ENCODE measurements at places on chromosomes 2 and 18.

- H3K4me3 ChIP-seq, result no peak overlapping the region
- H3K36me3 ChIP-seq, result no peaks in the 10 kb centered on the region
- H3K27me3 ChIP-seq, result no peaks in the 10 kb centered on the region
- H3K4me1 ChIP-seq, result no peaks in the 10 kb centered on the region
- no peak overlapping the region for H3K27ac ChIP-seq
- no peak for DNase-seq
Observed at GRCh38 chr18:60331890-60332289, 40.7 kb downstream of the MC4R start.

- peaks cover 7% of the 10 kb centered on the region for H3K4me1 ChIP-seq
- H3K27me3 ChIP-seq, result no peaks in the 10 kb centered on the region
- no peaks in the 10 kb centered on the region for H3K36me3 ChIP-seq
- DNase-seq, result no peak
- H3K27ac ChIP-seq, result no peak overlapping the region
- H3K4me3 ChIP-seq, result no peak overlapping the region
Observed at GRCh38 chr2:1968988-1969700, 224.8 kb upstream of the PXDN start.

GRCh38 chr2:54594048-54594447, 129.4 kb upstream of the EML6 start:
- H3K36me3 ChIP-seq, result peaks cover 1% of the 10 kb centered on the region
- H3K27me3 ChIP-seq, result no peaks in the 10 kb centered on the region
- no peak for DNase-seq
- no peak overlapping the region for H3K27ac ChIP-seq

DNA sequence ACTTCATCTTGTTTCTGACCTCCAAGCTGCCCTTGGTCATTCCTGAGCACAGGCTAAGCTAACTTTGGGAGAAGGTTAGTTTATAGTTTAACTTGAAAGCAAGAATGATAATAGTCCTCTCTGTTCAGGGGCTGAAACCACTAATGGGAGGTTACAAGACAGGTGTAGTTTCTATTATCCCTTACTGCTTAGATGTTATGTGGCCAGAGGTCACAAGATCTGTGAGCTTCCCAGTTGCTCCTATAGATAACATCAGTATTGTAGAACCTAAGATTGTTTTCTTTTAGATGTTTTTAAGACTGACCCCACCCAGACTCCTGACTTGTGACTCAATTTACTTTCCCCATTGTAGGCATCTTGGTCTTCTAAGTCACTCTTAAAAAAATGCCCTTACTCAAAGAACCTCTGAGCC, 94.8 kb upstream of the LPIN2 start:
- no peak overlapping the region for H3K27ac ChIP-seq
- H3K4me1 ChIP-seq, result peaks cover 5% of the 10 kb centered on the region
- no peaks in the 10 kb centered on the region for H3K36me3 ChIP-seq
- DNase-seq, result no peak
- H3K27me3 ChIP-seq, result no peaks in the 10 kb centered on the region

- no peaks in the 10 kb centered on the region for H3K4me1 ChIP-seq
- H3K4me3 ChIP-seq, result no peak overlapping the region
- H3K36me3 ChIP-seq, result no peaks in the 10 kb centered on the region
- DNase-seq, result no peak
- H3K27me3 ChIP-seq, result no peaks in the 10 kb centered on the region
- no peak overlapping the region for H3K27ac ChIP-seq
Observed at GRCh38 chr2:66771359-66771976, 336.5 kb downstream of the MEIS1 start.

DNA sequence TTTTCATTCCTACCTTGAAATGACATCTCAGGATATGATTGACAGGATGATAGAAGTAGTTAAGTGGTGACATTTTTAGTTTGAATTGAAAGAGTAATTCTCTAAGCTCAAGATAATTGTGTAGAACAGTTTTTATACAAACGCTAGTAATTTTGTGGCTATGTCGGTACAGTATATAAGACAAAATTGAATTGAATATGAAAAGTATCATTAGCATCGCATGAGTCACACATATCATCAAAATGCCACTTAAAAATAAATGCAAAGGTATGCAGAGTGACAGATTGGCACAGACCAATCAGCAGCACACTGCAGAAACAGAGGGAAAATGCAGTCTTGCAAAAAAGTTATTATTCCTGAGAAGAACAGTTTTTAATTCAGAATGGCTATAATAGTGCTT, 608.2 kb upstream of the NETO1 start:
- no peaks in the 10 kb centered on the region for H3K4me1 ChIP-seq
- no peak overlapping the region for H3K4me3 ChIP-seq
- H3K27ac ChIP-seq, result no peak overlapping the region
- no peaks in the 10 kb centered on the region for H3K36me3 ChIP-seq
- no peaks in the 10 kb centered on the region for H3K27me3 ChIP-seq
- DNase-seq, result no peak

DNA sequence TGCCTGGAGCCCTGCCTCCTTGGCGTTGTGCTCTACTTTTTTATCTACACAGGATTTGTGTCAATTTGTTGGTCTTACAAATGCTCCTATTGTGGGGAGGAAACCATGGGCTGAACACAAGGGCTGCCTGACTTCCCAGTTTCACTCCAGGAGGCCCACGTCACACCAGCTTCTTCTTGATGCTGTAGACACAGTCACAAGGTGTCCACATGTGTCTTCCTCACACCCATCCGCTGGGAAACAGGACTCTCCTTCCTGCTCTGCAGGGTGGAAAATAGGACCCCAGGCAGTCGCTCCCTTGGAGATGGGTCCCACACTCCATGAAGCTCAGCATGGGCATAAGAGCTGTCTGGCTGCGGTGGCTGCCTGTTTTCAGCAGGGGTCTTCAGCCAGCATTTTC, 468.2 kb downstream of the EPHA4 start:
- no peak overlapping the region for H3K4me3 ChIP-seq
- no peak overlapping the region for H3K27ac ChIP-seq
- no peak for DNase-seq
- H3K27me3 ChIP-seq, result peaks cover 83% of the 10 kb centered on the region

DNA sequence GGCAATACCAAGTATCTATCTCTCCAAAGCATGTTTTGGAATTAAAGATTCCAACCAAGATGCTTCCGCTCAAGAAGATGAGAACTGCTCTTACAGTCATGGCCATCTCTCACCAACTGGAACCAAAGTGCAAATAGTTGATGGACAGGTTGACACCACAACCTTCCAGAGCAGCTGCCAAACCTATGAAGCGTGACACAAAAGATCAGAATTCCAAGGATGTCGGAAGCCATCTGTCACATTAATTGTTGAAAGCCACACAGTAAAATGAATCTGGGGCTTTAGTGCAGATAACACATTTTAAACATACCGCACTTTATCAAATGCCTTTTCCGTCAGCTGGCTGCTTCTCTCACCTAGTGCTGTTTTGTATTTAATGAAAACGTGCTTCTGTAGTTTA, 195.7 kb downstream of the CDH20 start:
- DNase-seq, result no peak
- no peaks in the 10 kb centered on the region for H3K4me1 ChIP-seq
- no peaks in the 10 kb centered on the region for H3K27me3 ChIP-seq
- no peak overlapping the region for H3K27ac ChIP-seq
- no peak overlapping the region for H3K4me3 ChIP-seq
- no peaks in the 10 kb centered on the region for H3K36me3 ChIP-seq

GRCh38 chr2:239829326-239829725, 195.8 kb downstream of the NDUFA10 start:
- peaks cover 27% of the 10 kb centered on the region for H3K4me1 ChIP-seq
- DNase-seq, result no peak
- H3K27ac ChIP-seq, result no peak overlapping the region
- H3K27me3 ChIP-seq, result peaks cover 33% of the 10 kb centered on the region
- H3K36me3 ChIP-seq, result no peaks in the 10 kb centered on the region

DNA sequence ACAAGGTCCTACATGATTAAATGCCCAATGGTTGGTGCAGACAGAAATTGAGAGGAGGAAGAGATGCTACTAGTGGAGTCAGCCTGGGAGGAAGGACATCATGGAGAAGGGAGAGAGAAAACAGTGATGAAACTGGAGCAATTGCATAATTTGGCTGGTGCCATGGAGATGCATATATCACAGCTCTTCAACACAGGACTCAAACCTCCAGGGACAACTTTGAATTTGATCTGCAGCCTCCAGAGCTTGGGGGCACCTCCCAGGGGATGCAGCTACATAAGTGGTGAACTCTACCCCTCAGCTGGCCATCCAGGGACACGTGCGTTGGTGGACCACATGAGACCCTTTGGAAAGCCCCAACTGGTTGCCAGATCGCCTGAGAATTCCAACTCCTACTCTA, 80.4 kb downstream of the CTAGE1 start:
- no peaks in the 10 kb centered on the region for H3K36me3 ChIP-seq
- no peak overlapping the region for H3K4me3 ChIP-seq
- H3K4me1 ChIP-seq, result peaks cover 12% of the 10 kb centered on the region
- H3K27me3 ChIP-seq, result no peaks in the 10 kb centered on the region
- DNase-seq, result no peak

DNA sequence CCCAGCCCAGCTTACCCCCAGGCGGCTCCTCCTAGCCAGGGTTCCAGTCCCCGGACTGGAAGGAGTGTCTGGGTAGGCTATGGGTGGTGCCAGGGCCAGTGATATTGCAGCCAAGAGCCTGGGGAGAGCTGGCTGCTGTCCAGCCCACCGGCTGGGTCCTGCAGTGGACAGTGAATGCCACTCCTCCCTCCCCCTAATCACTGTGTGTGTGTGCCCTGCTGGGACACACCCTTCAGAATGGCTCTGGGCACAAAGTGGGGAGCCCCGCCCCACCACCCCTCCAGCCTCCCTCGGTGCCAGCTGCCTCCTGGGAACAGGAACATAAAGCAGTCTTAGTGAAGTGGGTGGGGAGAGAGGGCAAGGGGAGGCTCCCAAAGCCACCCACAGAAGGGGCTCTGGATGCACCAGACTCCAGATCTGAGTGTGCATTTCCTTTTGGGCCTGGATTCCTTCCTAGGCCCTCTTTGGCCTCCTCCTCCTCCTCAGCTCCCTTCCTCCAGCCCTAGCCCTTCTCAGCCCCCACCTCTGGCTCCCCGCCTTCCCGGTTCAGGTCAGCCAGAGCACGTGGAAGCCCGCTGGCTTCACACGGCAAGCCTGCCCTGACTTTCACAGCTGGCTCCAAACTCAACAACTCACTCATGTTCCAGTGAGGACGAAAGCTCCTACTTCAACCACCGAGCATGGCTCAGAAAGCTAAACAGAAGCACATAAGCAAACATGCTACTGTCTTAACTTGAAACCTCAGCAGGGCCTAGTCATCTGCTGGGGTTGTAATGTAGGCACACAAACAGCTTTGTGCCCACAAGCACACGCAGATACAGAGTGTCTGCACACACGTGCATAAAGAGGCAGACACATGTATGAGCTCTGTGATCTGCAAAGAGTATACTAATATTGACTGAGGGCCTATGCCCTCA, 209.2 kb upstream of the SMAD2 start:
- H3K36me3 ChIP-seq, result no peaks in the 10 kb centered on the region
- H3K27me3 ChIP-seq, result no peaks in the 10 kb centered on the region
- H3K4me3 ChIP-seq, result no peak overlapping the region
- peaks cover 90% of the 10 kb centered on the region for H3K4me1 ChIP-seq
- no peak for DNase-seq

DNA sequence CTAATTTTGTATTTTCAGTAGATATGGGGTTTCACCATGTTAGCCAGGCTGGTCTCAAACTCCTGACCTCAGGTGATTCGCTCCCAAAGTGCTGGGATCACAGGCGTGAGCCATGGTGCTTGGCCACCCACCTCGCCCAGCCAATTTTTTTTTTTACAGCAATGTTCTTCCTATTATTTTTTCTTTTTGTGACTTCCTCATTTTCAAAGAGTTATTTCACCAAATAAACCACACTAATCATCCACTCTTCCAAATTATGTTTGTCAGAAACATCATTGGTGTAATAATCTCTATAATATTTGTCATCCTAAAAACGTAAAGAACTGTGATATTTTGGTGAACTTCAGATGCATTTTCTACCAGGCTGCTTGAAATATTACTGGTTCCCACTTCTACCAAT, 16.3 kb upstream of the PDCL3 start:
- no peak overlapping the region for H3K4me3 ChIP-seq
- H3K36me3 ChIP-seq, result no peaks in the 10 kb centered on the region
- no peak for DNase-seq
- H3K27me3 ChIP-seq, result no peaks in the 10 kb centered on the region

GRCh38 chr2:134232868-134233727, 20.8 kb upstream of the MGAT5 start:
- H3K27ac ChIP-seq, result peak overlapping the region; percentile 18
- no peak overlapping the region for H3K4me3 ChIP-seq
- H3K4me1 ChIP-seq, result no peaks in the 10 kb centered on the region

DNA sequence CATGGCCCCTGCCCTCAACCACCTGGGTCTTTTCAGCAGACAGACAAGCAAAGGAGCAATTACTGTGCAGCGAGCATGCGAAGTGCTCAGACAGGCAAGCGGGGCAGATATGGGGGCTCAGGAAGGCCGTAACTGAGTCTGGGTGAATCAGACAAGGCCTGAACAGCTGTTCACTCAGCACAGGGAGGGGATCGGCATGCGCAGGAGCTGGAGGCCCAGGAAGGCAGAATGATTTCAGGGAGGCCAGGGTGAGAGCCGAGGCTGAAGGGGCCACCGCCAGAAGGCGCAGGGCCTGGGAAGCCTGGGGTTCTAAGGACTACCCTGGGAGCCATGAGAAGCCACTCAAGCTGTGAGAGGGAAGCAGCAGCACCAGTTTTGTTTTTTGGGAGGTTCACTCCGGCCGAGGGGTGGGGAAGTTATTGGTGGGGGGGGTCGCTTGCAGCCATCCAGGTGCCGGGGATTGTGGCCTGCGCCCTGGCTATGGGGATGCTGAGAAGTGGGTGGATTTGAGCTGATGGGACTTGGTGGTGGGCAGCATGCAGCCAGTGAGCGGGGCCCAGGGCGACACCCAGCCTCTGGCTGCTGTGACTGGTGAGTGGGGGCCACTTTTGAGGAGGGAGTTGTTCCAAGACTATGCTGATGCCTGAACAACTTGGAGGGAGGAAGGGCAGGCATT, 132.2 kb downstream of the TSN start:
- no peaks in the 10 kb centered on the region for H3K36me3 ChIP-seq
- no peak for DNase-seq
- H3K27ac ChIP-seq, result no peak overlapping the region
- H3K4me3 ChIP-seq, result no peak overlapping the region
- H3K4me1 ChIP-seq, result no peaks in the 10 kb centered on the region

Measured in esophagus squamous epithelium (tissue), 5 donors.